OCI-M1 (cell line): ENCODE measurements at places on chromosomes 6 and 20.

- DNase-seq = no peak
Observed at GRCh38 chr6:149046822-149047246, 270.7 kb upstream of the TAB2 start.

DNA sequence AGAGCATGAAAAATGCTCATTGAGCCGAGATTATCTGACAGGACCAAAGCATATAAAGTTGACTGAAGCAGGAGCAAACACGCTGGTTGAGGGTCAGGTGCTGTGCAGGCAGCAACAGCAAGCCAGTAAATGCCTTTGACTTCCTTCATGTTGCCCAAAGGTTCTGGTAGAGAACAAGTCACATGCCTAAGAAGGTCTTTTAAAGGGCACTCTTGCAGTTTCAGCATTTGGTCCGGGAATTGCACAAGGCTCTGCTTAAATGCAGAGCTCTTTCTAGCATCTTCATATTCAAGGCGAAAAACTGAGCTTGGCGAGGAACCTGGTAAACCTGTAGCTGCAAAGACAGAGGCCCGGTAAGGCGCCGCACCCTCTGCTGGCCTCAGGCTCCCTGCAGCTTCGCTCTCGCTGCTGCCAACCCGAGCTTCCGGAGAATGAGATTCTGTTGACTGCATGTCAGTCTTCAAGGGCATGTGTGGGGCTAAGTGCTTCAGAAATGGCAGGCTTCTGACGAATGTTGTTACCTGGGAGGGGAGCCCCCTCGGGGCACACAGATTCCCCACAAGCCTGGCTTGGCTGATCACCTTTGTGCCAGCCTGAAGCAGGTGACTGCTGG, 205.2 kb downstream of the KIF16B start:
- DNase-seq = no peak

DNA sequence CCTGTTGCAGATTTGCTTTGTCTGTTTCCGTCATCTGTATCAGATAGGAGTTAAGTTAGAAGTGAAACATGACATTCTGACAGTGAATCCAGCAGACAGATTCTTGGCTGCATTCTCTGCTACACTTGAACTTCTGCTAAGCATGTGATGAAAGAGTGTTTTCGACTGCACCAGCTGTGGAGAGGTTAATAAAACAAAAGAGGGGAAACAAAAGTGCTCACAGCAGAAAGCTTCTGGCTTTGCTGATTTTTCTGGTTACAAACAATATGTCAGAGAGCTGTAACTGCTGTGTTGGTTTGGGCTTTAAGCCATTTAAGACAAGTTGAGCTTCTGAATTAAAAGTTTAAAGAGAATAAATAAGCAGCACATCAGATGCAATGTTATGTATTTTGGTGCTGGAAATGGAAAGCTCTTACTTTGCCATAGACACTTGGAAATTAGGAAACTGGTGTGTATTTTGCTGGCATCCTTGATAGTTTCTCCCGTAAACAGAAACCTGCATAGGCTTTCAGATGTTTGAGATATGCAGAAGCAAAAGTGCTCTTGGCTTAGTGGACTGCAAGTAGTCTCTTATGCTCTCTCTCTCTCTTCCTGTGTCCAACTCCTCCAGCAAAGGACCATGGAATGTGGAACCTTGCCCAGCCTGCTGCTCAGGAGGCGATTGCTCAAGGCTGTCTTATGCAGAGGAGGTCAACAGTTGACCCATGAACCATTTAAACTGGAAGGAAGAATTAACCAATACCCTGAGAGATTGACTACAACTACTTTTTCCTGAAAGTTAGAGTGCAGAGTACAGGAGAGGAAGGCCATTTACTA, 104.9 kb downstream of the RPS12 start:
- peak; percentile 34 for DNase-seq

- no peak for DNase-seq
Observed at GRCh38 chr6:119226089-119226488, 123.5 kb downstream of the MAN1A1 start.

- no peak for DNase-seq
Observed at GRCh38 chr20:63843222-63843621, 12.2 kb upstream of the ZBTB46 start.
